Activated T-helper 1 cell treated with anti-CD3 and anti-CD28 coated beads, Interleukin-2, amount 50 U/mL, for 16 hours (primary cell): ENCODE measurements at places on chromosomes 7 and 10.

- no peak for DNase-seq
These were observed 5.4 kb downstream of the SFTPA1 start for GRCh38 chr10:79616164-79616563.

- DNase-seq, result no peak
These were observed 572 bp downstream of the ATP5MF start for GRCh38 chr7:99465421-99465768.

DNA sequence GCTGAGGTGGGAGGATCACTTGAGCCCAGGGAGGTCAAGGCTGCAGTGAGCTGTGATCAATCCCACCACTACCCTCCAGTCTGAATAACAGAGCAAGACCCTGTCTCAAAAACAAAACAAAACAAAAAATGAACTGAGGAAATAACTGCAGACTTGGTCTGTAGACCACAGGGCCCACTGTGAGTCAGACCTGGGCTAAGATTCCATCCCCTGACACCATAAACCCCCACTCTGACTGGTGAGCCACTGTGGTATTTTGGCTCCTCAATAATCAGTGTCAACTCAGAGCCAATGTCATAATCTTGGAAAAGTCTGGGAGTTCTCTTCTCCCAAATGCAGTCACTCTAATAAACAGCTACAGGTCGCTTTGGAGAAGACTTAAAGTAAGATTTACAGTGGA is 24.0 kb upstream of the ERCC6 start:
- DNase-seq, result no peak

DNA sequence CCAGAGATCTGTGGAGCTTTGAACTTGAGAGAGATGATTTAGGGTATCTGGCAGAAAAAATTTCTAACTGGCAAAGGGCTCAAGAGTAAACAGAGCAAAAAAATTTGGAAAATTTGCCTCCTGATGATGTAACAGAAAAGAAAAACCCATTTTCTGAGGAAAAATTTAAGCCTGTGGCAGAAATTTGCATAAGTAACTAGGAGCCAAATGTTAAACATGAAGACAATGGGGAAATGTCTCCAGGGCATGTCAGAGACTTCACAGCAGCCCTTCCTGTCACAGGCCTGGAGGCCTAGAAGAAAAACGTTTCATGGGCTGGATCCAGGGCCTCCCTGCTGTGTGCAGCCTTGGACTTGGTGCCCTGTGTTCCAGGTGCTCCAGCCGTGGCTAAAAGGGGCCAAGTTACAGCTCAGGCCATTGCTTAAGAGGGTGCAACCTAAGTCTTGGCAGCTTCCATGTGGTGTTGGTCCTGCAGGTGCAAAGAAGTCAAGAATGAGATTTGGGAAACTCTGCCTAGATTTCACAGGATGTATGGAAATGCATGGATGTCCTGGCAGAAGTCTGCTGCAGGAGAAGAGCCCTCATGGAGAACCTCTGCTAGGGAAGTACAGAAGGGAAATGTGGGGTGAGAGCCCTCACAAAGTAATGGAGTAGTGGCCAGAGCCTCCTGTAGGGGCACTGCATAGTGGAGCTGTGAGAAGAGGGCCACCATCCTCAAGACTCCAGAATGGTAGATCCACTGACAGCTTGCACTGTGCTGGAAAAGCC is 8.1 kb downstream of the SEMA3D start:
- DNase-seq, result no peak

DNA sequence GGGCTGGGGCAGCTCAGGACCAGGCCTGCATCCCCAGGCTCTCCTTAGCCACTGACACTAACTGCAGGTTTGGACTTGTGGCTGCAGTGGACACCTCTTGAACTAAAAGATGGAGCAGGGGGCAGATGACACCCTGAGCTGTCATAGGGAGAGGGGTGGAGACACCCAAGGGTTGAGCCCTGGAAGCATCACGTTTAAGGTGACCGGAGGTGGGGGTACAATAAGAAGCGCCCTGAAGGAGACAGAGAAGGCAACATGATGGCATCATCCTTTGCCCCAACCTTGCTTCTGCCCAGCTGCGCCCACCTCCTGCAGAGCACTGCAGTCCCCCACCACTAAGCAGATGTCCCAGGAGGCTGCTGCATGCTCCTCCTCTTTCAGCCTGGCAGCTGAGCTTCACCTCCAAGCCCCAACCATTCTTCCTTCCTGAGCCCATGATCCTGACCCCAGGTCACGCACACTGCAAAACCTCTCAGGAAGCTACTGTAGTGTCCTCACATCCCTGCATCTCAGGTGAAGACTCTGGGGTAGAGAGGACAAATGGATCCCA is 25.5 kb downstream of the OGDHL start:
- no peak for DNase-seq

DNA sequence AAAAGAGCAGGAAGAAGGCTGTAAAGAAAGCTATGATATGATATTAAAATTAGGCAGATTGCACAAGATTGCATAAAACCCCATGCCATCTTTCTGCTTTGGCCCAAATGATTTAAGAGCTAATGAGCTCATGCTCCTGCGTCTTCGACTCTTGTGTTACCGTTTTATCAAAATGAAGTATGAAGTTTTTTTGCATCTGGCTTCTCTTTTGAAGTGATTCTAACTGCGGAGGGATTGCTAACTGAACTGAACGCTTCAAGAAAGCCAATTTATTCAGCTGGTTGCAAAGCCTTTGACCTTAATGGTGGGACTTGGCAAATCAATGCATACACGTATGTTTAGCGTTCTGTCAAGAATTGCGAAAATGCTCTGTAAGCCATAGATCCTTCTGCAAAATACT is 282.9 kb downstream of the TWIST1 start:
- no peak for DNase-seq
